ENCODE measurements at places on chromosomes 11 and 22.
A peak's percentile ranks its signal among the peaks of the same experiment; 100 is the strongest.

GRCh38 chr11:121790430-121790829, 325.6 kb downstream of the BLID start:
- no peaks in the 10 kb centered on the region for H3K4me1 ChIP-seq
- no peaks in the 10 kb centered on the region for H3K36me3 ChIP-seq
- no peak overlapping the region for H3K27ac ChIP-seq
- H3K27me3 ChIP-seq, result no peaks in the 10 kb centered on the region
- no peak for DNase-seq
- no peak overlapping the region for H3K4me3 ChIP-seq

DNA sequence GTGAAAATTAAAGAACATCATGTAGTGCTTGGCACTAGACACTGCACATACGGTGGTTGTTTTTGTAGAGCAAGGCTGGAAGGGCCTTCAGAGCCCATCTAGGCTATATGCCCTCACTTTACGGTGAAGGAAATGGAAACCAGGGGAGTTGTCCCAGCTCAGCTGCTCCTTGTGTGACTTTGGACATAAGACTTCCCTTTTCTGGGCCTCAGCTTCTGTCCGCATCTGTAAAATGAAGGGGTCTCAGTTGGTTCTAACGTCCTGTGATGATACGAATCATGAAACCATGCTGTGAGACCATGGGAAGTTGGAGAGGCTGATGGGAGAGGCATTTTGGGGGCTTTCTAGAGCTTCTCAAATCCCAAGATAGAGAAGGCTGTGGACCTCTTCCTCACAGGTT, 4.7 kb downstream of the KCNE3 start:
- DNase-seq, result no peak
- H3K4me3 ChIP-seq, result no peak overlapping the region
- no peaks in the 10 kb centered on the region for H3K27me3 ChIP-seq
- no peaks in the 10 kb centered on the region for H3K36me3 ChIP-seq
- H3K4me1 ChIP-seq, result no peaks in the 10 kb centered on the region

GRCh38 chr11:108666373-108666772, 1.5 kb downstream of the DDX10 start:
- no peaks in the 10 kb centered on the region for H3K27me3 ChIP-seq
- no peaks in the 10 kb centered on the region for H3K4me1 ChIP-seq
- H3K36me3 ChIP-seq, result peaks cover 6% of the 10 kb centered on the region
- no peak overlapping the region for H3K27ac ChIP-seq
- DNase-seq, result no peak
- no peak overlapping the region for H3K4me3 ChIP-seq

GRCh38 chr11:72652873-72653630, 21.2 kb downstream of the PDE2A start:
- no peaks in the 10 kb centered on the region for H3K4me1 ChIP-seq
- H3K27ac ChIP-seq, result no peak overlapping the region
- no peaks in the 10 kb centered on the region for H3K27me3 ChIP-seq
- no peak overlapping the region for H3K4me3 ChIP-seq
- H3K36me3 ChIP-seq, result no peaks in the 10 kb centered on the region

- H3K27me3 ChIP-seq, result no peaks in the 10 kb centered on the region
- peaks cover 19% of the 10 kb centered on the region for H3K36me3 ChIP-seq
These were observed 29.6 kb upstream of the CYP2D6 start for GRCh38 chr22:42160251-42160650.

DNA sequence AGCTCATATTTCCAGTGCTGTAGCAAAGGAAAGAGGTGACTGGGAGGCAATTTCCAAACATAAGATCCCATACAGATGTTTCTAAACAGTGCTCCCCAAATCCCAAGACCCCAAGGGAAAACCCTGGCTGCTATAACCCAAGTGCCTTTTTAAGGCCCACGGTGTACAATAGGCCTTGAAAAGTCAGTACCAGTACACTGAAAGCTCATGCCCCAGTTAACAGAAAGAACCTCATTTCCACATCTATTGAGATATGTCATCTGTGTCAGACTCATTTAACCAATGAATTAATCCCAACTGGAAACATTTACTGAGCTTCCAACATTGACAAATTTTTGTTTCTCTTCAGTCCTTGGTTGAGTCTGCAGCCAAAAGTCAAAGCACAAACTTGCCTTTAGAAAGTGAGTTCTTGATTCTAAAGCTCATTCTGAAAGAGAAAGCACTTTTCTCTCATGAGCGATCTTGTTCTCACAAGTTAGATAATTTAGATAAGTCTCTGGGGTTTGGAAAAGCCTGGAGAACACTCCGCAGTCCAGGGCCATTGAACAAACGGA, 239.8 kb upstream of the ARHGAP20 start:
- no peaks in the 10 kb centered on the region for H3K27me3 ChIP-seq
- H3K27ac ChIP-seq, result no peak overlapping the region
- no peak overlapping the region for H3K4me3 ChIP-seq
- no peak for DNase-seq
- H3K4me1 ChIP-seq, result no peaks in the 10 kb centered on the region
- no peaks in the 10 kb centered on the region for H3K36me3 ChIP-seq

- H3K27me3 ChIP-seq, result no peaks in the 10 kb centered on the region
- H3K4me1 ChIP-seq, result no peaks in the 10 kb centered on the region
- peak; percentile 54 for DNase-seq
- no peak overlapping the region for H3K4me3 ChIP-seq
These were observed 7.3 kb upstream of the TAGLN start for GRCh38 chr11:117191680-117192400.

DNA sequence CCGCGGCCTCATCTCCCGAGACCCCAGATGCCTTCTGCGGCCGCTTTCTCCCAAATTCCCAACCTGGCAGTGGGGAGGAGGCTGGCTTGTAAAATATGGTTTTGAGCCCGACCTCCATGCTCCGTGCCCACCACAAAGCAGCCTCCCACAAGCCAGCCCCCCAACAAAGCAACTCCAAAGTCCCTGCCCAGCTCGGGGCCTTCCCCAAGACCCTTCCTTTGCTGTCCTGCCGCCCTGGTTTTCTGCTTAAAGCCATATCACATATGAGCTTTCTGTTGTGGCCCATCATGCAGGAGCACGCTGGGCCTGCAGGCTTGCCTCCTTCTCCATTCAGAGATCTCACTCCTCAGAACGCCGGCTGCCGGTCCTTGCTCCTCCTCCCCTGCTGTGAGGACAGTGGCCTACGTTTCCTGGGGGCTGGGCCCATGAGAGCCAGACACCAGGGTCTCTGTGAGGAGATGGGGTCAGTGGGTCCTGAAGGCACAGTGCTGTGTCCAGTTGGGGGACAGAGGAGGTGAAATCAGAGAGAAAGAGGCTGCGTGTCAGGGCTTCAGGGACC, 680.0 kb downstream of the BRD1 start:
- no peaks in the 10 kb centered on the region for H3K27me3 ChIP-seq
- H3K36me3 ChIP-seq, result no peaks in the 10 kb centered on the region
- no peak overlapping the region for H3K4me3 ChIP-seq
- no peaks in the 10 kb centered on the region for H3K4me1 ChIP-seq

DNA sequence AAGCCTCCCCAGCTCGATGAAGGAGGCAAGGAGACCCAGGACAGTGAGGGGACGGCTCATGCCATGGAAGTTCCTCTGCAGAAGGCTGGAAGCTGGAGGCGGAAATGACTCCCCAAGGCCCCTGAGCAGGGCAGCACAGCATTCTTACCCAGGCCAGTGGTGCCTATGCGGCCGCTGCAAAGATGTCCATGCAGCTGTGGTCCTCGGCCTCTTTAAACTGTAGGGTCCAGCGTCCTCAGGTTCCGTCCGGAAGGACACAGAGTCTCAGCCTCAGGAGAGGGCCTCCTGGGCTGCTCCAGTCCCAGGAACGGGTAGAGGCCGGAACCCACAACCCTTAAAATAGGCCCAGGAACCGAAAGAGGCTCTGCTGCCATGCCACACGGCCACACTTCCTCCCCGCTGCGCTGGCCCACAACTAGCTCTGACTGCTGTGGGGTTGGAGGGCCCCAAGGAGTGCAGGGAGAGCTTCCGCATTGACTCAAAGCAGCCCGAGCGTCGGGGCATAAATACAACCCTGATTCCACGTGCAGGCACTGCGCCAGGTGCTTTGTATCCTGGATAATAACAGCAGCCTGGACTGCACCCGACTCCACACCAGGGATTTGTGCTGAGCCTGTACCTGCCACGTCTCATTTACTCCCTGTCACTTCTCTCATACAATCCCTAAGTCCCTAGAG, 5.5 kb downstream of the KIAA0930 start:
- no peak for DNase-seq
- H3K27me3 ChIP-seq, result no peaks in the 10 kb centered on the region
- peaks cover 25% of the 10 kb centered on the region for H3K36me3 ChIP-seq
- H3K27ac ChIP-seq, result no peak overlapping the region

GRCh38 chr11:25702417-25702816, 629.5 kb upstream of the ANO3 start:
- no peak overlapping the region for H3K27ac ChIP-seq
- DNase-seq, result no peak
- H3K4me3 ChIP-seq, result no peak overlapping the region

DNA sequence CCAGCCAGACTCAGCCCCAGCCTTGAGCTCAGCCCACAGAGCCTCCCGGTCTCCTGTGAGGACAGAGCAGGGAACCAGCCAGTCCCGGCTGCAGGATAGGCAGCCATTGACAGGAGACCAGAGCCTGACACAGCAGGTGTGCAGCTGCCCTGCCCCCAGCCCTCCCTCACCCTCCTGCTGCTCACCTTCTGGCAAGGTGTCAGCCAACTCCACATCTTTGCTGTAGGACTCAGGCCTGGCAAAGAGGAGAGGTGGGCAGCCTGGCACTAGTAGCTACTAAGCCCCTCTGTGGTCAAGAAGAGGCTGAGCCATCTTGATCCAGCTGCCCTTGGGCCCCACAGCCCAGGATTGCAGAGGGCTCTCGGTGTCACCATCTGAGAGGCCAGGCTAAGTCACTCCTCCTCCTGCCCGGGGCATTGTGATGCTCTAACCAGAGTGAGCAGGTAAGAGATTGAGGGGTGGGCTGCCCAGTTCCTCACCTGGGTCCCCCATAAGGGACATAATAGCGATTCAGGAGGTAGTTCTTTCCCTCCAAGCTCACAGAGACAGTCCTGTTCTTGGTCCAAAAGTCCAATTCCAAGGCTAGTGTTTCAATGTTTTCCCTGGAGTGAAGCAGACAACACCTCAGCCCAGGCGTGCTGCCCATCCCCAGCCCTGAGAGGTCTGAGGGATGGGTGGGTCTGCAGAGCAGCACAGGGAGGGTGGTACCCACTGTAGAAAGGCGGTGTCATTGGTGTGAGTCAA, 18.6 kb downstream of the TREH start:
- peaks cover 10% of the 10 kb centered on the region for H3K36me3 ChIP-seq
- no peak for DNase-seq
- no peaks in the 10 kb centered on the region for H3K4me1 ChIP-seq
- H3K27ac ChIP-seq, result no peak overlapping the region

DNA sequence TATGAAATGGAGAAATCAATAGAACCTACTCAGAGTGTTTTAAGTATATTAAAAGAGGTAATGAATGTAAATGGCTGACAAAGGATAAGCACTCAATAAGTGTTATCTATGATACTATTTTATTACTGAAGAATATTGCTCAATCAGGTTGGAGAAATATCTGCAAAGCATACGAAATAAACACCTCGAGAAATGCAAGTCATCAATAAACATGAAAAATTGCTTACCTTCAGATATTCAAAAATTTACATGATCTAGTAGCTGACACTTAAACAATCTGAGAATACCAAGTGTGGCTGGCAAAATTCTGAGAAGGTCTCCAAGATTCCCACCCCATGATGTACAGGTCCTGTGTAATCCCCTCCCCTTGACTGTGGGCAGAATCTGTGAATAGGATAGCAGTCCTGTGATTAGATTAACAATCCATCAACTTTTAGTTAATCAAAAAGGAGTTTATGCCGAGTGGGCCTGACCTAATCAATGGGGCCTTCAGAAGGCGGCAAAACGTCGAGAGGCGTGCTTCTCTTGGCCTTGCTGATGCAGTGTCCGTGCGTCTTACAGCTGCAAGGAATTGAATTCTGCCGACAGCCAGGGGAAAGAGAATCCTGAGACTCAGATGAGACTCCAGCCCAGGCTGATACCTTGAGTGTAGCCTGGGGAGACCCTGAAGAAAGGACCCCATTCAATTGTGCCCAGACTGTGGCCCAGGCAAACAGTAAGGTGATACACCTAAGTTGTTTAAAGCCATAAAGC, 49.1 kb downstream of the SPATA19 start:
- no peaks in the 10 kb centered on the region for H3K4me1 ChIP-seq
- H3K4me3 ChIP-seq, result no peak overlapping the region
- DNase-seq, result no peak
- no peaks in the 10 kb centered on the region for H3K27me3 ChIP-seq
- H3K36me3 ChIP-seq, result no peaks in the 10 kb centered on the region

DNA sequence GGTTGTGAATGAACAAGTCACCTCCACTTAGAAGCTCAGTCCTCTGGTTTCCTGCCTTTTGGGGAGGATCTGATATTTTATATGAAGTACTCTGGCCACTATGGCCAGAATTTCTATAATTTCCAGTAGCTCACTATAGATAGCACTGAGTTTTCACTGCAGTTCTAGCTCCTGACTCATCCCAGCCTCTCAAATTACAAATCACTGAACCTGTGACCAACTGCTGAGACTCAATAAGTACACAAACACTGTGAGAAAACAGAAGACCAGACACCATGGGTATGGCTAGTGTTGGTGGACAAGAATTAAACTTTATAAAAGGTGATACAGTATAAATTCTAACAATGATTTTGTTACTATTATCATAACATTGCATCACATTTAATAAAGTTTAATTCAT, 47.1 kb upstream of the UCP3 start:
- H3K27ac ChIP-seq, result no peak overlapping the region
- peaks cover 18% of the 10 kb centered on the region for H3K36me3 ChIP-seq
- H3K4me1 ChIP-seq, result peaks cover 6% of the 10 kb centered on the region
- no peaks in the 10 kb centered on the region for H3K27me3 ChIP-seq

DNA sequence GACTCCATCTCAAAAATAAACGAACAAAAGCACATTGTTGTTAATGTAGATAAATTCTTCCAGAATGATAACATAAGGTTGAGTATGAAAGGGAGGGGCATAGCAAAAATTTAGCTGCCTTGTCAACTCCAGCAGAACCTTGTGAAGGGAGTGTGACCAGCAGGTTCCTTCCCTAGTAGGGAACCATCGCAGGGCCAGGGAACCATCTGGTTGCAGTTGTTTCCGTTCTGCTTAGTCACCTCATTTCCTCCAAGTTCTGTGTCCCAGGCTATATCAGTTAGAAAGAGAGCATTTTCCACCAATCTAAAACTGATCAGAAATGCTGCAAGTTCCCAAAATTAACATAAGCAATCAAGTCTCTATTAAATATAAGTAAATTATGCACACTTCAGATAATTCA, 126.7 kb upstream of the BLID start:
- no peaks in the 10 kb centered on the region for H3K36me3 ChIP-seq
- H3K27me3 ChIP-seq, result no peaks in the 10 kb centered on the region
- no peak overlapping the region for H3K4me3 ChIP-seq
- H3K27ac ChIP-seq, result no peak overlapping the region
- no peaks in the 10 kb centered on the region for H3K4me1 ChIP-seq

DNA sequence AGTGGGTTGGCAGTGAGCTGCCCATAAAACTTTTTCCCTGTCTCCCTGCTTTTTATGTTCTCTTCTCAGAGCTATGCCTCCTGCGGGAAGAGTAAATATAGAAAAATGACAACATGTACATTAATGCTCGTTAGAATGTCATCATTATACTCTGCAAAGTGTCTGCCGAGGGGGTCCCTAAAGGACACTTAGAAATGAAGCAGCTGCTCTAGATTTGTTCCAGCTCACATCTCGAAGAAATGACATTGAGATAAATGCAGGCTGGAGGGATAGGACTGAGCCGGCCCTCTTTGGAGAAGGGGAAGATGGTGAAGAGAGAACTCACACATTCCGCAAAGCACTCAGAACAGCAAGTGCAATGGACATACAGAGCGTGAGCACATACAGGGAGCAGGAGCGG, 240.0 kb downstream of the NXPE2 start:
- H3K36me3 ChIP-seq, result no peaks in the 10 kb centered on the region
- H3K27me3 ChIP-seq, result no peaks in the 10 kb centered on the region
- no peaks in the 10 kb centered on the region for H3K4me1 ChIP-seq

All from RWPE2 (cell line).